ENCODE measurements at places on chromosomes 6 and 20.

- no peak for DNase-seq
Observed at GRCh38 chr20:33944914-33945313, 48.8 kb upstream of the RALY start.

DNA sequence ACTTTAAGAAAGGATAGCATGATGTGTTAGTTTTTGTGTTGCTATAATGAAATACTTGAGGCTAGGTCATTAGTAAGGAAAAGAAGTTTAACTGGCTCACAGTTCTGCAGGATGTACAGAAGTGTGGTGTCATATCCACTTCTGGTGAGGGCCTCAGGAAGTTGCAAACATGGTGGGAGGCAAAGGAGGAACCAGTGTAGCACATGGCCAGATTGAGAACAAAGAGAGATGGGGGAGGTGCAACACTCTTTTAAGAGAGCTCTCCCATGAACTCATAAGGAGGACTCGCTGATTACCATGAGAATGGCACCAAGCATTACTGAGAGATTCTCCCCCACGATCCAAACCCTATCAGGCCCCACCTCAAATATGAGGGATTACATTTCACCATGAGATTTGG, 265.4 kb downstream of the RIMS1 start:
- no peak for DNase-seq

- no peak for DNase-seq
Observed at GRCh38 chr20:3470208-3470626, 601 bp upstream of the ATRN start.

DNA sequence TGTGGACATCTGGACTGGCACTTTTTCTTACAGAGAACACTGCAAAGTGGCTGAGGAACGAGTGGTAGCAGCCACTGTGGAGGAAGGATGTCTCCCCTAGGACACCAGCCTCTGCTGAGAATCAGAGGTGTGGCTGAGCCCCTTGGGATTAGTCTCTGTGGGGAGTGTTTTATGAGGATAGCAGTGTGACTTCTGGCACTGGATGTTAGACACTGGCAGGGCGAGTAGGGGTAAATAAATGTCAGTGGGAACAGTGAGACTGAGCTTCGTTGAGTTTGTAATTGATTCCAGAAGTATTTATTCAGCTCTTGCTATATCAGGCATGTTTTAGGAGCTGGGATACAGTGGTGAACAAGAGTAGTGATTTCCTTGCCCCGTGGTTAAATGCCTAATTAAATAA, 124.0 kb downstream of the JARID2 start:
- no peak for DNase-seq

DNA sequence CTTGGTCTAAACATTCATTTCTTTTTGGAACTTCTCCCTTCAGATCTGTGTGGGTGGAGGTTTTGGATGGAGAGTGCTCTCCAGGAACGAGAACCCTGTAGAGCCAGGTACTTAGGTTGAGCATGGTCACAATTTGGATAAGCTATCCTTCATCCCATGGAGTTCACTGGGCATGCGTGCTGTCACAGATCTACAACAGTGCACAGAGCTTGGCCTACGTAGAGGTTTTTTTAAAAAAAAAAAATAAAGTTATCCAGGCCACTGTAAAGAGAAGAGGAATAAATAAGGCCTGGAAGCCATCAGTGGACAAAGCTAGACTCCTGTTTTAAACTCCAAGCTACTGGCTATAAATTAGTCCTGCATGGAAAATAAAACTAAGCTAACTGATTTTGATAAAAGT, 165.6 kb downstream of the SLC24A3 start:
- DNase-seq, result no peak

DNA sequence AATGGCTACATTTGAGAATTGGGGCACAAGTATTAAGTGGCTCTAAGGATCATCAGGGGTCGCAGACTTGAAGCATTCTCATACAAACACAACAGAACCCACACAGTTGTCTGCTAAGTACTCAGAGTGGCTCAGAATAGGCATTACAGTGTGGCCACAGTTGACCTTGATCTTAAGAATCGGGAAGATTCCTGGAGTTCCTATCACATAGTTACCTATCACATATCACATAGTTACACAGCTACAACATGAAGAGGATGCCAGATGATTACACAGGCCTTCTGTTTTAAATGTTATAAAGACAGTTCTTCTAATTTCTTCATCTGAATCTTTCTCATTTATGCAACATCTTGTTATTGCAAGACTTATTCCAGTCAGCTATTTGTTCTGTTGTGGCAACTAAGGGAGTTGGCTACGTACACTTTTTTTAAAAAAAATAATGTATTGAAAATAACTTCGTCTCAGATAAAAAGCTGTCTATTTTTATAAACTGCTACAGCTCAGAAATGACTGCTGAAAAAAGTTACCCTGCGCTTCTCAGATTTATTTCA, 129.0 kb downstream of the REV3L start:
- DNase-seq, result no peak
